ENCODE measurements at places on chromosomes 7 and 10.

GRCh38 chr10:112950714-112951358 is 789 bp downstream of the TCF7L2 start:
- no peak for DNase-seq

DNA sequence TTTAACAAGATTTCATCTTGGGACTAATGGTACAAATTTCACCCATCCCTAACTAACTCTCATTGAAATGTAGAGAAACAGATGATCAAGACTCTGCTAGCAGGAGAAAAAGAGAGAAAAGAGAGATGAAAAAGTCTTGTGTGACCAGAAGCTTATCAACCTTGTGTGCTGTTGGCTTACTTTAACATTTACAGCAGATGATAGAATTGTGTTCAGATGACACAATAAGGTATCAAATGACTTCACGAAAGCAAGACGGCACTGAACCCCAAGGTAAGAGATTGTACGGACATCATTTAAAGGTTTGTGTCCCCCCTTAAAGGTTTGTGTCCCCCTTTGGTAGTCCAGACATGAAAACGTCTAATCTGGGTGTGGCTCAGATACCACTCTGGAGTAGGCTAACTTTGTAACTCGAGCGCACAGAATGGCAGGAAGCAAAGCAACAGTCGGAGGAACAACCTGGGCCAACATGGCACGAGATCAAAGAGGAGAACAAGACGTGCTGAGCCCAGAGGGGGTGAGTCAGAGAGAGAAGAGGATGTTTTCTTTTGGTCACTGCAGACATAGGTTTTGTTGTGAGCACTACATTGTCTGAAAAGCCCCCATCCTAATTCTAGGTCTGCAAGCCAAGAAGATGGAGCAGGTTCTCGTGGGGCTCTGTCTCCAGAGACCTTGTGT is 10.4 kb upstream of the LMBR1 start:
- no peak for DNase-seq

GRCh38 chr10:24911029-24911428 is 41.4 kb downstream of the PRTFDC1 start:
- no peak for DNase-seq

- DNase-seq = no peak
Observed at GRCh38 chr10:60521974-60522405, 132.3 kb upstream of the ANK3 start.
